Cardiac septum (tissue), 1 donor: ENCODE measurements at places on chromosomes 1 and 21. TPM values are rescaled to one million over a fixed set of nuclear protein-coding genes. Genes with fewer than 3 reads are reported as not detected.

DNA sequence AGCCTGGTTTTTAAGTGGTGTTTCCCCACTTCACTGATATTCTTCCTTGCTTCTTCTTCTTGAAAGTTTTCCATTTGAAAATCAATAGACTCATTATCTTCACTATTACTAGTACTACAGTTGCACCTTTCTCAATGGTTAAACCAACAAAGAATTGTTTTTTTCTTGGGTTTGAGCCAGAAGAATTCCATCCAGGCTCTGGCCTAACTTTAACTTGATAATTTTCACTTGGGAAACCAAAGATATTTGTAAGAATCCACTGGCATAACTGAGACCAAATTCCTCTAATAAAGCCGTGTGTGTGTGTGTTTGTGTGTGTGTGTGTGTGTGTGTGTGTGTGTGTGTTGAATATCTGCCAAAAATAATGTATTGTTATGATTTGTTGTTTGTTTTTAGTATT lies 103.2 kb downstream of the SGIP1 start:
- DNase-seq: no peak

DNA sequence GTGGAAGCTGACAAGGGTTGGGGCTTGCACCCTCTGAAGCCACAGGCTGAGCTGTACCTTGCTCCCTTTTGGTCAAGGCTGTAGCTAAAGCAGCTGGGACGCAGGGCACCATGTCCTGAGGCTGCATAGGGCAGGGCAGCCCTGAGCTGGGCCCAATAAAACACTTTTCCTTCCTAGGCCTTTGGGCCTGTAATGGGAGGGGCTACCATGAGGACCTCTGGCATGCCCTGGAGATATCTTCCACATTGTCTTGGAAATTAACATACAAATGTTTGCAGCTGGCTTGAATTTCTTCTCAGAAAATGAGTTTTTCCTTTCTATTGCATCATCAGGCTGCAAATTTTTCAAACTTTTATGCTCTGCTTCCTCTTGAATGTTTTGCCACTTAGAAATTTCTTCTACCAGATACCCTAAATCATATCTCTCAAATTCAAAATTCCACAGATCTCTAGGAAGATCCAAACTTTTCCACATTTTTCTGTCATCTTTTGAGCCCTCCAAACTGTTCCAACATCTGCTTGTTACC lies 32.9 kb upstream of the TTLL7 start:
- no peak for DNase-seq

GRCh38 chr1:36612881-36613280 lies 130.2 kb upstream of the CSF3R start:
- no peak for DNase-seq

DNA sequence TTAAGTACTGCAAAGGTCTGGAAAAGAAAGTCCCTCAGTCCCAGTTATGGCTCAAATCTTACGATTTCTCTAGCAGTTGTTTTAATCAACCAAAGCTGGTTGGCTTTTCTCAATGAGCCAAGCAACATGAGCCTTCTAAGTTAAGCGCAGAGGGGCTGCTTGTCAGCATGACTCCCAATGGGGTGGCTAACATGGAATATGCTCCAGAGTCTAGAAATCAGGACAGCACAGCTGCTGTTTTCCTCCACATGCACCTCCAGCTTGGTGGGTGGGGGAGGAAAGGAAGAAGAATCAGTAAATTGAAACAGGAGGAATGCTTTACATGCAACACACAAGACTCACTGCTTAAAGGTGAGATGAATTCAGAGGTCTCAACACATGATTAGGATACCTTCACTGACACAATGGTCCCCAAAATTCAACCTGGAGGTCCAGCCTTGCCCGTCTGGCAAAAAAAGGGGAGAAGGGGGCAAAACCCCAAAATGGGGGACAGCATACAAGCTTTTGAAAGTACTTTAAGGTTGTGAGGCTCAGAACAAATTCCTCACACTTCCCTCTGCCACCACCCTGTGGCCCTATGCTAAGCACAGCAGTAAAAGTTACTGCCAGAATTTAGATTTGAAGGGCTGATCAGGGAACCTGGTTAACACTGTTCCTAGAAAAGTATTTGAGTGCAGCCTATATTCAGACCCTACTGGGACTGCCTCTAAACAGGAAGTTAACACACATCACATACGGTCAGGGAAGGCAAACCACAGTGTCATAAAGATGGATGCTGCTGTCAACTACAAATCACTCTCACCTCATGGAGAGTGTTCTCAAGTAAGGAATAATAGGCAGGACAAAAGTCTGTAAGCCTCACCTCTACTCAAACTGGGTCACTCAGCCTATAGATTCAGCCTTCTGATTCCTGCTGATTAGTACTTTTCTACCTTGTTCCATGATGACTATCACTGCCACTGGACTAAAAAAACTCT lies 2.6 kb downstream of the GATAD2B start:
- peak; percentile 24 for DNase-seq

LRRC71 gene
- not detected for total RNA-seq

GRCh38 chr1:223683586-223684487 lies 18.3 kb upstream of the CAPN8 start:
- no peak for DNase-seq

DNA sequence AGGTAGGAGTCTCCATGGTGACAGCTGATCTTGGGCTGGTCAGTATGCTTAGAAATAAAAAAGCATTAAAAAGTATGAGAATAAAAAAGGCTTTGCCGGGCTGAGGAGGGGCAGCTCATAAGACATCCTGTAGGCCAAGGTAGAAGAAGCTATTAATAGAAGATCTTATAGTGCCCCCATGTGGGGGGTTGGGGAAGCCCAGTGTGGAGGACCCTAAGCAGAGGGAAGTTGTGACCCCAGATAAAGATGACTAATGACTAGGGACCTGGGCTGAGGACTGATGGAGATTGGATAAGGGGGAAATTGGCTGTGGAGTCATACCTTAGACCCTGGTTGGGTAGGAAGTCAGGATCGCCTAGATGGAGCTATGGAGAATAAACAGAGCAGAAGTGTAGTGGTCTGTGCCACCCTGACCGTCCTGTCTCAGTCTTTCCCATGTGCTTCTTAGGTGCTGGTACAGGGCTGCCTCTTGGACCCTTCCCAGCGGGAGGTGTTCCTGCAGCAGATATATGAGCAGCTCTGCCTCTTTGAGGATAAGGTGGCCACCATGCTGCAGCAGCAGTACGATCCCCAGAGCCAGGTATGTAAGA lies 25.0 kb downstream of the SZT2 start:
- no peak for DNase-seq

DNA sequence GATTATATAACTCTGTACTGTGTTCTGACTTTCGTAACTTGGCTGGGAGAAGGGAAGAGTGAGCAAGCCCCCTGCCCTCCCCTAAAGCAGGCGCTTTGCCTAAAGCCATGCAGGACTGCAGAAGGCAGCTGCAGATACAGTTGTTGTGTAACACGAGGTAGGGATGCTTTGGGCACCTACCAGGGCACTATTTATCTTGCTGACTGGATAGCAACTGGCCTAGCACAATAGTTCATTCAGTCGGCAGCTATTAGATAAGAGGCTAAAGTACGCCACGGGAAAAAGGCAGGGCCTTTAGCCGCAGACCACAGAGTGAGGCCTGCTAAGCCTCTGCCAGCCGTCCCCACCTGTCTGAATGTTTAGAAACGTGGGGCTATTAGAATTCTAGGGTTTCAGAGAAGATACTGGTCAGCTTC lies 80.9 kb downstream of the TTC3 start:
- no peak for DNase-seq

IQCC gene
- total RNA-seq: 0.78 TPM

- peak; percentile 65 for DNase-seq
Measured at GRCh38 chr1:7409278-7409677, 361.8 kb upstream of the VAMP3 start.

- DNase-seq: no peak
Measured at GRCh38 chr1:116370181-116370580, 2.9 kb upstream of the ATP1A1 start.

DNA sequence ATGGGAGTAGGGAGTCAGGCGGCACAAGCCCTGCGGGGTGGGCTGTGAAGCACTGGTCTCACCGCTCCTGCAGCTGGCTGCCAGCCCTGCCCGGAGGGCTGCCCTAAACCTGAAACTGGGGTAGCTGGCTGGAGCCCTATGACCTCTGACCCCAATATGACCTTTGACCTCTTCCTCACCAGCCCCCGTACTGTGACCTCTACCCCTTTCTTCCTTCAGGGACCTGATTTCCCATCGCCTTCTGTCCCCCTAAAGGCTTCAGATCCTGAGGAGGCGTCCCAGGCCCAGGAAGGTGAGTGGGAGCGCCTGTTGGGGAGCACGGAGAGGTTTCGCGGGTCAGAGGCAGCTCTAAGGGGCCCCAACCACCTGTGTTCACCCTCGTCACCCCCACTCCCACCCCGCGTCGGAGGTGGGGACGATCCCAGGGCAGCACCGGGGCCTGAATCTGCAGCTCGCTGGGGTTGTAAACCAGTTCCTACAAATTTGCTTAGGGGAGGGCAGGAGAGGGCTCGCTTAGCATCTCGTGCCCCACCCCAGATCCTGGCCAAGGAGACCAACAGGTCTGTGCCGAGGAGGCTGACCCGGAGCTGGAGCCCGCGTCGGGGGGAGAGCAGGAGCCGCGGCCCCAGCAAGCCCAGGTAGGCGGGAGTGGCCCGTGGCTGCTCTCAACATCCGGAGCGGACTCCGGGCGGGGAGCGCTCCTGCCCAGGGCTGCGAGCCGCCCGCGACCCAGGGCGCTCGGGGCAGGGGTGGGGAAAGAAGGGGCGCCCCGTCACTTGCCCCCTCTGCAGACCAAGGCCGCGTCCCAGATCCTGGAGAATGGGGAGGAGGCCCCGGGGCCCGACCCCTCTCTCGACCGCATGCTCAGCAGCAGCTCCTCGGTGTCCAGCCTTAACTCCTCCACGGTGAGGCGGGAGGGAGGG lies 7.3 kb downstream of the SYTL1 start:
- no peak for DNase-seq
